Thoracic aorta (tissue), 2 donors: ENCODE measurements at places on chromosomes 7 and 10.

DNA sequence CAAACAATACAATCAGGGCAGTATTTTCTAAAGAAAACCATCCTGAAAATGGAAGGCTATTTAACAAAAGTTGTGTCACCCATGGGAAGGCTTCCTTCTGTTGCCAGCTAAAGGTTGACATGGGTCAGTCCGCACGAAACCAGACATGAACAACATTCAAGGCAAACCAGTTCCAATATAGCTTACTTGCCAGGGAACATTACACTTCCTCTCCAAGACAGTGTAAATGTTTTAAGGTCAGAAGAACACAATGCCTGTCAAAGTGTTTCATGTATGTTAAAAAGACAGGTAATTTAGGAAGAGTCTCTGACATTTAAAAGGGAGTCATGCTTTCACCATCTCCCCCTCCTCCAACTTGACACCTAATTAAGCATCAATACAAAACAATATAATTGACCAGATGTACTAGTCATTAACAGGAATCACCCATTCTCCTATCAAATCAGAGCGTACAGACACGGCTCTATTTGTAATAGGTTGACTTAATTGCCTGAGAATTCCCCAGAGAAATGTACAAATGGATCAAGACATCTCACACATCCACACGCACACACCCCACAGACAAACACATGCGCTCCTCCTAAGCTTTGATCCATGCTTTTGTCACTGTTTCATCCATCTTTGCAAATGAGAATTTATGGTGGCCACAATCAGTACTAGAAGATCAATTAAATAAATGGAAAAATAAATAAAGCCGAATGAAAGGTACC is 69.5 kb downstream of the CACNA2D1 start:
- DNase-seq = no peak

DNA sequence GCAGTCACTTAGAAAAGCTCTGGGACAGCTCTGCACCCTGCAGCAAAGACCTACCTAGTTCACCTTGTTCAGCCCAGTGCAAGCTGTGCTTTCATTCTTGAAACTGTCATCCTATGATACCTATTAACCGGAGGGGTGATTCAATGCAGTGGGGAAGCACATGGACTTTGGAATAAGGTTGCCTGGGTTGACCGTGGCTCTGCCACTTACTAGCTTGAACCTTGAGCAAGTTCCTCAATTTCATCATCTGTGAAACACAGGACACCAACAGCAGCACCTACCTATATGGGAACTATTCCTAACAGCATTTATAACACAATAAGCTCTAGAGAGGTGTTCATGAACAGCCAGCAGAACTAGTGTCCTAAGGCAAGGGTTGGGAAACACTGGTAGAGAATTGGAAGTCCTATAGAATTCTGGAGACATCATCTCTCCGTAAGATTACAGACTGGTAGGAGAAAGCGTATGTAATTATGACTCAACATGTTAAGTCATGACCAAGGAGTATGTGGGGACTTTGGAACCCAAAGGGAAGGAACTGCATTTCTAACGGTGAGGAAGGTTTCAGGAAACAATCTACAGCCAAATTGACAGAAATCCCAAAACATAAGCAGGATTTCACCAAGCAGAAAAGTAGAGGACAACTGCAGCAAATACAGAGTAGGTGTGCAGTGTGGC is 270.0 kb downstream of the USP6NL start:
- DNase-seq = no peak

GRCh38 chr7:26337232-26337865 is 45.7 kb downstream of the SNX10 start:
- DNase-seq = no peak

GRCh38 chr7:77460057-77460486 is 43.9 kb upstream of the GSAP start:
- no peak for DNase-seq
